Fibroblast of skin of left quadriceps (primary cell): ENCODE measurements at places on chromosomes 16 and 17.

GRCh38 chr17:62626719-62627218 lies 701 bp upstream of the MRC2 start:
- peak; percentile 49 for DNase-seq

DNA sequence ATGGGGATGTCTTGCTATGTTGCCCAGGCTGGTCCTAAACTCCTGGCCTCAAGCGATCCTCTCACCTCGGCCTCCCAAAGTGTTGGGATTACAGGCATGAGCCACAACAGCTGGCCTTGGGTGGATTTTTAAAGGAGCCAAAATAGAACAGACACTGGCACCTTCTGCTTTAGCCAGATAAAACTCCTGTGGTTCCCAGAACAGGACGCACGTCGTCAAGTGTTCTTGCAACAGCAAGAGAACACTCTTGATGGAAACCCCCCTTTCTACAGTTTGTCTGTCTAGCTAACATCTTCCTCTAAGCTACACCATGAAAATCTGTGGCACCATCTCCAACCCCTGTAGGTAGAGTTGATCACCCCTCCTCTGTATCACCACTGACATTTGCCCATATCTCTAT lies 122.6 kb downstream of the NPIPB5 start:
- no peak for DNase-seq

DNA sequence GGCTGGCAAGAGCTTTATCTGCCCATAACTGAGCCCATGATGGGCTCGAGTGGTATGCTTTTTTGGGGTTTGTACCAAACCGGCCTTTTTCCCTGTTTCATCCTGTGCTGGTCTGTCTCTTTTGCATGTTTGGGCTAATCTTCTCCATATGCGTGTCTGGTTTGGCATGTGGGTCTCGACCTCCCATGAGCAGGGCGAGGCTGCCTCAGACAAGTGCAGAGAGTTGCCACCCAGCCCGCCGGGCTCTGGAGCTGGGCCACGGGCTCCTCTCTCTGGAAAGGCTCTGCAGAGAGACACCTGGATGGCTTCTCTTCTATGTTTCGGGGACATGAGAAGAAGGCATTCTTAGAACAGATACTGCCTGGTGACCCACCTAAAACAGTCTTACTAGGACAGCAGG lies 67.8 kb upstream of the TBX2 start:
- no peak for DNase-seq

DNA sequence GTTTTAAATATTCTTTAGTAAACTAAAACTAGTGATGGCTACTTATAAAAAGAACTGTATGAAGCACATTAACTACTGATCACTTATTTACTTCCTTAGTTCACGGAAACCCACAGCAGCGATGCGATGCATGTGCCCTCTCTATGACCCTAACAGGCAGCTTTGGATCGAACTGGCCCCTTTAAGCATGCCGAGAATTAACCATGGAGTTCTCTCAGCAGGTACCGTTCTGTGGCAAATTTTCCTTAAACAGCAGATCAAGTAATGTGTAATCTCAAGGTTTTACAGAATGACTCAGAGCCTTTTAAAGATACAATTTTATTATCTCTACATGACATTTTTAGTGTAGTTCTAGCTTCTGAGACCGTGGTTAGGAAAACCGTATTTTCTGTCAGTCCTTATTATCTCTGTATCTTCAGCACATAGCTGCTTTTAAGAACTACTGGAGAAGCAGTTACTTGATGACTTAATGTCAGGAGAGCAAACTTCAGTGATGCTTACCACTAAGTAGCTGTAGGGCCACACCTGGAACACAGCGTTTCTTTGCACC lies 43.0 kb downstream of the GAN start:
- no peak for DNase-seq

DNA sequence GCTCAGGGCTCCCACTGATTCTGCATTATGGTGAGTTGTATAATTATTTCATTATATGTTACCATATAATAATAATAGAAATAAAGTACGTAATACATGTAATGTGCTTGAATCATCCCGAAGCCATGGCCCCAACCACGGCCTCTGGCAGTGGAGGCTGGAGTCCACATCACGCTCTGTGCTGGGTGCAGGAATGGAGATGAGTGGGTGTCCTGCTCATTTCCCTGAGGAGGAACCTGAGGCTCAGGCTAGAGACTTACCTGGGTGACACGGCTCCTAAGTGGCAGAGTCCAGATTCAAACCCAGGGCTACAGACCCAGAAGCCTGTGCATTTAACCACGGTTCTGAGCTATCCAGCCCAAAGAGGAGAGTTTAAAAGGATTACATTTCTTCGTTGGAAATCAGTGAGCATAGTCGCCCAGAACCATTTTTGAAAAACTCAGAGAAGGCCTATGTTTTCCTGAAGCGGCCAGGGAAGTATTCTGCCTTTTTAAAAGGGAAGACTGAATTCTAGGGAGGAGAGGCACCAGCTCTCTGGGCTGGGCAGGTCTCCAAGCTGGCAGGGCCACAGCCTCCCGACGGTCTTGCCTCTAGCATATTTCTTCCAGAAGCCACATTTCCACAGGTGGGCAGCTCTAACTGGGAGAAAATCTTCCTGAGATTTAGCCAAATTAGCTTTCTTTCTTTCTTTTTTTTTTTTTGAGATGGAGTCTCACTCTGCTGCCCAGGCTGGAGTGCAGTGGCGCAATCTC lies 6.7 kb downstream of the IL4R start:
- DNase-seq = no peak

- no peak for DNase-seq
Observed at GRCh38 chr16:56891685-56892084, 26.7 kb downstream of the SLC12A3 start.

DNA sequence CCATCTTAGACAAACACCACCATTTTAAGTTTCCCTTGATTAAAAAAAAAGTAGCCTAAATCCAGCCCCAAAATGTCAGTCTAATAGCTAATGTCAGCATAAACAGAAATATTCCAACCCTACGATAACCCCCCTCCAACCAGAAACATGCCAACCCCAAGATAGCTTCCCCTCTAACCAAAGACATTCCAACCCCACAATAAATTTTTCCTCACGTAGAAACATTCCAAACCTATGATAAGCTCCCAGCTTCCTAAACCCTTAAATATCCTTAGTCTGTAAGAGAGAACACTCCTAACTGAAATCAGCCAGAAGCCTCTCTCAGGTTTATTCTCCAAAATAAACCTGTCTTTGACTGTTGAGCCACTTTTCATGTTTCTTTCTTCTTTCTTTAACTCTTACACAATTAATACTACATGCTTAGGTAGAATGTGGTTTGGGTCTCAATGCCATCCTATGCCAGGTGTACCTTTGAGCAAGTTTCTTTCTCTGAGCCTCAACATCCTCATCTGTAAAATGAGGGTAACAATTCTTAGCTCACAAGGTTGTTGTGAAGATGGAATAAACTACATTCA lies 10.5 kb upstream of the KRT38 start:
- peak; percentile 31 for DNase-seq

DNA sequence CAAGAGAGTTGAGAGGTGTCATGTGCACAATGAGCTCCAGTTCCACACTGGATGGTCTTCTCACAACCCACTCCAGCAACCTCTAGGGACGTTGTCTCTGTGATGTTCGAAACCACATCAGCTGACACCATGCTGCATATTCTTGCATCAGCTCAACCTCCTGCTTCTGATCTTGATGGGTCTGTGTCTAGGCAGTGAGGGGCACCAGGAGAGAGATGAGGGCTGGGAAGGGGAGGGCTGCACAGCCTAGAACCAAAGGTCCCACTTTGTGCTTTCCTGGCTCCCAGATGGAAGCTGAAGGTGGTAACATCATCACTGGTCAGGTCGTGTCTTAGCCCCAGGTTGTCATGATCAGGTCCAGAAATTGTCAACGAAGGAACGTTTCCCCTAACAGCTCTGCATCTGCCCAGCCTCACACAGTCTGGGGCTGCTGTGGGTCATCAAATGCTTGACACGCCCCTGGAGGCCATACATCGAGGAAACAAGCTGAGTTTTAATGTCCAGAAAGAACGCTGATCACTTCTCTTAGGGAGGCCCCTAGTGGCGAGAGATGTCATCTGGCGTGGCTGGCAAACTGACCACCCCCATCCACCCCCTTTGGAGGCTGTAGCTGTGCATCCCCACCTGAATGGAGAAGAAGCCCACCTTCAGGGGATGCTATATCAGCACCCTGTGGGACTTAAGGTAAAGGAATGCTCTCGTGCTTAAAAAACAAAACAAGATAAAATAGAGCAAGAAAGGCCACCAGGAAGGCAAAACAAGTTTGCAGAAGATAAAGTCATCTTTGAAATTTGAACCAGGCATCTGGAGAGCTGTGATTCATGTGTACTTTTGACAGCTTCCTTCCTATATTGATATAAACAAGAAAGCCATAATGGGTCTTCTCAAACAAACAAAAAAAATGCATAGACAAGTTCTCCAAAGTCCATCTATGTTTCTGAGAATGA lies 58.3 kb downstream of the WIPI1 start:
- peak; percentile 45 for DNase-seq

- DNase-seq = no peak
Observed at GRCh38 chr16:62021161-62021581, 15.1 kb downstream of the CDH8 start.

- no peak for DNase-seq
Observed at GRCh38 chr16:55017321-55017720, 86.7 kb downstream of the IRX5 start.

DNA sequence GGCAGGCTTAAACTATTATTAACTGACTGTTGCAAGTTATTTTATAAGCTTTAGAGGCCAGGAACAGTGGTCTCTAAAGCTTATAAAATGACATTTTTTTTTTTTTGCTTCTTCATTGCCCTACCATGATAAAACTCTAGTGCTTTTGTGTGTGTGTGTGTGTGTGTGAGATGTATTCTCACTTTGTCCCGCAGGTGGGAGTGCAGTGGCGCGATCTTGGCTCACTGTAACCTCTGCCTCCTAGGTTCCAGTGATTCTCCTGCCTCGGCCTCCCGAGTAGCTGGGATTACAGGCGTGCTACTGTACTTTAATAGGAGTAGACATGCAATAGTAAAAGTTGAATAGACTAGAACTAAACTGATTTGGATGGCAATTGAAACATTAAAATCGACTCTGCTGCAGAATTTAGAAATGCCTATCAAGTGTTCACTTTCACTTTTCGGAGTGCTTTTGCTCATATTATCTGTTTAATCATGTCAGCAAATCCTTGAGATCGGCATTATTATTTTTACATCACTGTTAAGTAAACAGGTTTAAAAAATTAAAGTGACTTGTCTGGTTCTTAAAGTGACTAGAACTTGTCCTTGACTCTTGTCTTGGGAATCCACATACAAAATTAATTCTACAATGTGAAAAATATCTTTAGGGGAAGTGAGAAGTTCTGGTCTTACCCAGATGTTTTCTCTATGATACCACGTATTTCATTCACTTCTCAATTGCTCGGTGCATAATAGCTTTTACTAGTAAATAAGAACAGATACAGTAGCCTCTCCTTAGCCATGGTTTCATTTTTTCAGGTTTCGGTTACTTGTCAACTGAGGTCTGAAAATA lies 8.4 kb upstream of the PCTP start:
- no peak for DNase-seq

DNA sequence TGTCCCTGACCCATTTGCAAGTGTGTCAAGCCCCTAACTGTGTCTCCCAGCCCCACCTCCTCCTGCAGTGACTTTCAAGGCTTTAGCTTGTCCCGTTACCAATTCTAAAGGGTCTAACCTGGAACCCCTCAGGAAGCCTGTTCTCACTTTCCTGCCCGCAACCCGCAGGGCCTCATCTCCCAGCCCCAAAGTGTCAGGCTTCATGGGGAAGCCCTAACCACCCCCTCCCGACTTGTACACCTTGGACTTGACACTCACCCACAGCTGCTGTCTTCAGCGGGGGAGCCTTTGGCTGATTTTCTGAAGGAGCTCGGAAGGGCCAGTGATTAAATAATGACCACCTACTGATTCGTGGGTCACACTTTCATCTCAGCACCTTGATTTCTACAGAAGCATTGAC lies 33.1 kb downstream of the NLRC5 start:
- DNase-seq = no peak

- no peak for DNase-seq
Observed at GRCh38 chr17:69594641-69595040, 180.1 kb downstream of the MAP2K6 start.

DNA sequence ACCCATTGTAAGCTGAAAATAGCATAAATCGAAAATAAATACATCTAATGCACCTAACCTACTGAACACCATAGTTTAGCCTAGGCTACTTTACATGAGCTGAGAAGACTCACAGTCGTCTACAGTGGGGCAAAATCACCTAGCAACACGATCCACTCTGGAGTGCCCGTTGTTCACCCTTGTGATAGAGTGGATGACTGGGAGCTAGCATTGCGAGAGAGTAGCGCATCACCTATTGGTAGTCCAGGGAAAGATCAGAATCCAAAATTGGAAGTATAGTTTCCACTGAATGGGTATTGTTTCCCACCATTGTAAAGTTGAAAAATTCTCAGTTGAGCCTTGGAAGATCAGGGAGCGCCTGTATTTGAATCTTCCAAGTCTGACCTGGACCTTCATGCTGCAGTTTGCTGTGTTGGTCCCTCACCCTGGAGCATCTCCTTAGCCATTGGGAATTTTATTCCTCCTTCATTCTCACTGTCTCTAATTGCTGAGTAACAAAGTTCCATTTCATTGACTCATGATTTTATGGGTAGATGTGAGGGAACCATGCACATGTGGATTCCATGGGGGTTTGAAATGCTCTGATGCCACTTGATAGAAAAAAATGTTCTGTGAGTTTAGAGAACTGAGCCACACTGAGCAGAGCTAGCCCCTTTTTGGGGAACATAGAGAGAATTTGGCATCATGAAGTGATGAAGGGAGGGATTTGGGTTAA lies 19.6 kb downstream of the AKAP1 start:
- peak; percentile 41 for DNase-seq

- no peak for DNase-seq
Observed at GRCh38 chr17:50028736-50029120, 27.2 kb upstream of the ITGA3 start.

DNA sequence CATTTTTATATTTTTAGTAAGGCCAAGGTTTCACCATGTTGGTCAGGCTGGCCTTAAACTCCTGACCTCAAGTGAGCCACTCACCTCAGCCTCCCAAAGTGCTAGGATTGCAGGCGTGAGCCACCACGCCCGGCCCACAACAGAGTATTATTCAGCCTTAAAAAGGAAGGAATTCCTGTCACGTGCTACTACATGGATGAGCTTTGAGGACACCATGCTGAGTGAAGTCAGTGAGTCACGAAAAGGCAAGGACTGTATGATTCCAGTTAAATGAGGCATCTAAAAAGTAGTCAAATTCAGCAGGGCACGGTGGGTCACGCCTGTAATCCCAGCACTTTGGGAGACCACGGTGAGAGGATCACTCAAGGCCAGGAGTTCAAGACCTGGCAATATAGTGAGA lies 9.7 kb downstream of the CSF3 start:
- DNase-seq = no peak
